ENCODE measurements at places on chromosomes 13 and 19. TPM values are rescaled to one million over a fixed set of nuclear protein-coding genes. Genes with fewer than 3 reads are reported as not detected.

DNA sequence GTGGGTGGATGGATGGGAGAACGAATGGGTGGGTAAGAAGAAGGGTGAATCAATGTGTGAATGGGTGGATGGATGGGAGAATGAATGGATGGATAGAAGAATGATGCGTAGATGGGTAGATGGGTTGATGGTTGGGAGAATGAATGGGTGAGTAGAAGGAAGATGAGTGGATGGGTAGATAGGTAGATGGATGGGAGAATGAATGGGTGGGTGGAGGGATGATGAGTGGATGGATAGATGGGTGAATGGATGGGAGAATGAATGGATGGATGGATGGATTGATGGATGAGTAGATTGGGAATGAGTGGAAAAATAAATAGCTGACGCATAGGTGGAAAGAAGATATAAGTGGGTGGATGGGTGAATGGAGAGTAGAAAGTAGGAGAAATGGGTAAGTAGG lies 16.5 kb downstream of the VSTM2B start:
- no peak for DNase-seq

DNA sequence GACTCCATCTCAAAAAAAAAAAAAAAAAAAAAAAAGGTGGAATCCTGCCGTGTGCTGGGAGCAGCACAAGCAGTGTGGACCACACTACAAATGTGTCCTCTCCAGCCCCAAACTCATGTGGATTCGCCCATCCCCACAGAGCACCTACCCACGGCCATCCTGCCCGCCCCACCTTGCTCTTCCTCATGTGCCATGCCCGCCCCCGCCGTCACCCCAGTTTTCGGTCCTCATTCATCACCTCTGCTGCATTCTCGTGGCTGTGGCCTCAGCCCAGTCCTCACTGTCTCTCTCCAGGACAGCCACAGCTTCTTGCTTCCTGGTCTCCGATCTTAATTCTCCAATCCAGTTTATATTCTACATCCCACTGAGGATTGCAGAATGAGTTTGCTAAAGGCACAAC lies 80.0 kb upstream of the TM9SF2 start:
- DNase-seq, result no peak

DNA sequence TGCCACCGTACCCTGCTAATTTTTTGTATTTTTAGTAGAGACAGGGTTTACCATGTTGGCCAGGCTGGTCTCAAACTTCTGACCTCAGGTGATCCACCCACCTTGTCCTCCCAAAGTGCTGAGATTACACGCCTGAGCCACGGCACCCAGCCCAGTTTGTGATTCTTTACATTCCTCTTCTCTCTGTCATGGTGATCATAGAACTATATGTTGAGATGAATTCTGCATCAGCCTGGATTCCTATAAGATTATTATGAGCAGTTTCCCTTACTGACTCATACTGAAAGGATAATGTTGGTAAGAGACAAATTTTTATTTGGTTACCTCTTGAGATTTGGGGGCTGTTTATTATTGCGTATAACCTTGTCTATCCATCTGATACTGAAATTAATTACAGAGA lies 121.5 kb upstream of the CSNK1A1L start:
- no peak for DNase-seq

DNA sequence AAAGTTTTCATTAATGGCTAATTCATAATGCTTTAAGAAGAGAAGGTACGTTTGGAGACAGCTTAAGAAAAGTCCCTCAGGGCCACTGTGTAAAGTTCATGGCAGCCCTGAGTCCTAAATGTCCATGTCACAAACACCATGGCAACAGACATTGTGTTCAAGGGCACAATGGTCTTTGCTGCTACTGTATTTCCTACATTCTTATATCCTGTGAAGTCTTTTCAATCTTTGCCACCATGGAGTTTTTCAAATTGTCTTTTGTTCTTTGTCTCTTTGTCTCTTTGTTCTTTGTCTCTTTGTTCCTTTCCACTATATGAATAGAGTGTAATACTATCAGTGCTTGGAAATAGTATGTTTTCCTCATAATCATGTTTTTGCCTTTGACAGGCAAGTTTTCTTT lies 178.8 kb downstream of the VWA8 start:
- DNase-seq, result no peak

- DNase-seq, result no peak
Measured at GRCh38 chr19:5588441-5588840, 20.7 kb upstream of the TINCR start.

- DNase-seq, result no peak
Measured at GRCh38 chr13:44540761-44541434, 35.2 kb downstream of the TSC22D1 start.

DNA sequence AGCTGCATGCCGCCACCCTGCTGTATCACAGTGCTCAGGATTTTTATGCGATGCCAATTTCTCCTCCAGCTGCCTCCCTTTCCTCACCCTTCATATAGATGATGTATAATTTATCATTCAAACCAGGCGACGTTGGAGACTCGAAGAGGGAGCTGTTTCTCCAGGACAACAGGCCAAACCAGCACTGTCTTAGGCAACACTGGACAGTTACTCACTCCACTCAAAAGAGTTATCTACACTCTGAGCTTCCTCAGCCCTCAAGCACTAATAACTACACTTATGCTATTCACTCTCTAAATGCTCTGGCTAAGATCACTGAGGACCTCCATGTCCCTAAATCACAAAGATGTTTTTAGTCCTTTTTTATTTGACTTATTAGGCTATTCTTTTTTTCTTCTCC lies 87.3 kb upstream of the RFC3 start:
- no peak for DNase-seq

DNA sequence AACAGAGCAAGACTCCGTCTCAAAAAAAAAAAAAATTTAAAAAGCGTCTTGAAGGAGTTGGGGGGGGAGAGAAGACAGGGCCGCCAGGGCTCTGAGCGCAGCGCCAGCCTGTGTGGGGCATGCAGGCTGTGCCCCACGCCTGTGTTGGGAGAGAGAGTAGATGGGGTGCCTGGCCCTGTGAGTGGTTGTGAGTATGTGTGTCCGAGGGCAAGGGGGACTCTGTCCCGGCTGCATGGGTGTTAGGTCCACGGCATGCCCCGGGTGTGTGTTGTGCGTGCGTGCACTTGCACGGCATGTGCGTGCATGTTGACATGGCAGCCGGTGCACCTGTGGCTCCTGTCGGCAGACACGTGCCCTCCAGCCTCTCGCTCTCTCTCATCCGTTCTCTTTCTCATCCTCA lies 3.4 kb downstream of the MAP2K7 start:
- no peak for DNase-seq

GRCh38 chr13:77185721-77186120 lies 141.2 kb downstream of the MYCBP2 start:
- no peak for DNase-seq

- no peak for DNase-seq
Measured at GRCh38 chr19:51507192-51507591, 5.6 kb upstream of the SIGLEC12 start.

DNA sequence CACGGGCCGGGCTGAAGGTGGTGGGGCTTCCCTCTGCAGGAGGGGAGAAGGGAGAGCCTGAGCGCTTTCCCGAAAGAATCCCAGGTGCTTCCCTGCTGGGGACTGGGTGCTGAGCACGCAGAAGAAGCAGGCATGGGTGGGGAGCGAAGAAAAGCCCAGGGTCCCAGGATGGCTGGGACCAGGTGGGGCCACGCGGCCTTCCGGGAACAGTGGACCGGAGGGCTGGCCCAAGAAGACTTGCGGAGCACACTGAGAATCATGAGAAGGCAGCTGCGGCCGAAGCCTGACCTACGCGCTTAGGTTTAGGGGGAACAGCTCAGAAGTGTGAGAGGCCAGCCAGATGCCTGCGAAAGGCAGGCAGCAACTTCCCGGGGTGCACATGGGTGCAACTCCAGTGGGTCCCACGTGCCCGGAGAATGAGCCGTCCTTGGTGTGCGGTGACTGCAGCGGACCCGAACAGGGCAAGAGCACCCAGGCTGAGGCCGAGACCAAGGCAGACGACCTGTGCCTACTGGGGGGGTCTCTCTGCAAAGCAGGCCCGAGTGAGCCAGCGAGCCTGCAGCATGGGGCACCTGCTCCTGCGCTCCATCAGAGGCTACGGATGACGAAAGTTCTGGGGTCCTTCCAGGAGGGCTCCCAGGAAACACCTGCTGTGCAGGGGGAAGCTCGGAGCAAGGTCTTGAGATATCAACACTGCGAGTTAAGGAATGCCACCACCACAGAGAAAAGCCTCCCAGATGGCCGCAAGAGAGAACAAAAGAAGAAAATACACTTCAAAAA lies 52.4 kb downstream of the MLLT1 start:
- no peak for DNase-seq

GRCh38 chr13:82002710-82003109 lies 1661.8 kb upstream of the SPRY2 start:
- no peak for DNase-seq

DNA sequence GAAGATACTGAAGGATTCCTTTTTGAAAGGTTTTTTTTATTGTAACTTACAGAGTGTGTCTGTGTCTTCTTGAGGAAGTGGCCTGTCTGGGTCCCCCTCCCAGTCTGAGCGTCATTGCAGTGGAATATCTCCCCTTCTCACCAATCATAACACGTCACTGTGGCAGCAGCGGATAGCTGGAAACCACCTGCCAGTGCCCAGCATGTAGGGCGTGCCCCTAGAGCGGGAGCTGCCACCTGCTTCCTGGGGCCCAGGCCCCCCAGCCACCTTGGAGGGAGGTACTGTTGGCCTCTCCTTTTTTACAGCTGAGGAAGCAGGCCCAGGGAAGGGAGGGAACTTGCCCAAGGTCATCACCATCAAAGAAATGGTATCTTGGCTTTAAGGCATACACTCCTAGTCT lies 4.6 kb upstream of the DNM2 start:
- DNase-seq, result no peak

- no peak for DNase-seq
Measured at GRCh38 chr13:77737583-77738200, 40.2 kb downstream of the SLAIN1 start.

DNA sequence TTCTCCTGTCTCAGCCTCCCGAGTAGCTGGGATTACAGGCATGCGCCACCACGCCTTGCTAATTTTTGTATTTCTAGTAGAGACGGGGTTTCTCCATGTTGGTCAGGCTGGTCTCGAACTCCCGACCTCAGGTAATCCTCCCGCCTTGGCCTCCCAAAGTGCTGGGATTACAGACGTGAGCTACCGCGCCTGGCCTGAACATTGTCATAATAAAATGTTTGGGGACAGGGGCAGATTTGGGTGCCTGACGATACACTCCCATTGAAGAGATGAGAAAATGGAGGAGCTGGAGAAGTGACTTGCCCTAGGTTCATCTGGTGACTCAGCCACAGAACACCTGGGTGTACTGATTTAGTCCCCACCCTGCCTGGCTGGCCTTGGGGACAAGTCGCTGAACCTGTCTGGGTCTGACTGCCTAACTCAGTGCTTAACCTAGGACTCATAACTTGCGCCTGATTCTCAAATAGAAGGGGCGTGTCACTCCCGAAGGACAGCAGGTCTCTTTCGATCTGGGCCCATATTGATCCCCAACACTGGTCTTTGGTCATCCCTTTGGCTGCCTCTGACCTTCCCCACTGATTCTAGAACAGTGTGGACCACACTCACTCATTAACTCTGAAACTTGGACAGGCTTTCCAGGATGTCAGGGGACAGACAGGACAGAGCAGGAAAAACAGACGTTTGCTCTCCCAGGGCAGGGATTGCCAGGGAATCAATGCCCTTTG lies 7.6 kb upstream of the BICRA start:
- DNase-seq, result no peak

DNA sequence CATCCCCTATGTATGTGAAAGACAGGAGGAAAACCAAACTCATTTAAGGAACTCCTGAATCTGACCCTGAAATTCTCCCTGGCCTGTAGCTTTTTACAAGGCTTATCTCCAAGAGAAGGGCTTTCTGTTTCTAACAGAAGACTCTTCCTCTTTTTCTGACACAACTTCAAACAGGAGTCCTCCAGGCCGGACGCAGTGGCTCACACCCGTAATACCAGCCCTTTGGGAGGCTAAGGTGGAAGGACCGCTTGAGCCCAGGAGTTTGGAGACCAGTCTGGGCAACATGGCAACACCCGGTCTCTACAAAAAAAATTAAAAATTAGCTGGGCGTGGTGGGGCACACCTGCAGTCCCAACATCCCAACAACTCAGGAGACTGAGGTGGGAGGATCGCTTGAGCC lies 41.9 kb downstream of the CARS2 start:
- DNase-seq, result no peak

- DNase-seq, result no peak
Measured at GRCh38 chr13:22235285-22235949, 564.5 kb downstream of the FGF9 start.

GRCh38 chr13:97004096-97004876 lies 10.0 kb upstream of the OXGR1 start:
- no peak for DNase-seq

GRCh38 chr13:40581277-40581579 lies 85.2 kb downstream of the FOXO1 start:
- no peak for DNase-seq

GRCh38 chr13:51000571-51001260 lies 91.1 kb downstream of the RNASEH2B start:
- no peak for DNase-seq

DNA sequence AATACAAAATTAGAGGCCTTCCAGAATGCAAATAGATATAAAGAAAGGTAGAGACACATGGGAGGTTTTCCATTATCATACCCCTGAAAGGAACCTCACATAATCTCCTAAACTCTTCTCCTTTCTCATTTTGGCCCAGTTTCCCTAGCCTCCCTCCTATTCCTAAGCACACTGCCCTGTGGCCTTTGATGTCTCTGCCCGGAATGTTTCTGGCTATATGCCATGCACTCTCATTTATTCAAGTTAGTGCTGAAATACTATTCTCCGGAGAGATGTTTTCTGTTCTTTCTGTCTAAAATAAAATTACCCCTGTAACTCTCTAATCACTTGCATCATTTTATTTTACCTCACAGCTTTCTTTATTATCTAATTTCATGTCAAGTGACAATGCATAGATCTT lies 1287.7 kb downstream of the SLITRK5 start:
- no peak for DNase-seq

DNA sequence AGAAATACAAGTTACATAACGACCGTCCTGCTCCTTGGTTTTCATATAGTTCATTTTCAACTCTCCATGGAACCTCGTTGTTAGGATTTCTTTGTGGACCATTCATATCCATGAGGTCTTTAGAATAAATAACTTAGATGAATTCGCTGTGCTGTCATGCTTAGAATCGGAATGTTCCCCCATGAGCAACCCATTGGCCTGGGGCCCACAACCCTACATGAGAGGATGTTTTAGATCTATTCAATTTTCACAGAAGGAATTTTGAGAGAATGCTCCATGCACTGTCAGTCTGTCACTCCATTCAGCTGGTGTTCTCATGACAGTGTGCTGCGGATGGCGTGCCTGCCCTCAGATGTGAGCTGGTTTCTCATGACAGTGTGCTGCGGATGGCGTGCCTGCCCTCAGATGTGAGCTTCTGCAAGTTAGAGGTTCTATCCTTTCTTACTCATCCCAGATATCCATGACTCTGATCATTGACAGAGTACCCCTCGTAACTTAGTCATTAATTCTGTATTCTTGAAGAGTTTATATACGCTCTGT lies 1193.1 kb downstream of the EFNB2 start:
- DNase-seq, result no peak

KLK3 gene
- total RNA-seq, result not detected

PRR22 gene
- total RNA-seq, result 5.7 TPM

PGPEP1 gene
- 29.4 TPM for total RNA-seq

CFD gene
- 0.94 TPM for total RNA-seq

GGN gene
- 0.71 TPM for total RNA-seq

PPM1N gene
- total RNA-seq, result 3.1 TPM

MISP3 gene
- total RNA-seq, result 5.3 TPM

FAM216B gene
- total RNA-seq, result not detected

ATXN8OS gene
- total RNA-seq, result not detected

MTUS2 gene
- total RNA-seq, result not detected

MEIOSIN gene
- not detected for total RNA-seq

FRY gene
- 3.7 TPM for total RNA-seq

OR7D2 gene
- 0.37 TPM for total RNA-seq
